ENCODE measurements at places on chromosomes 16 and 17.

GRCh38 chr17:78001182-78001581 lies 42.7 kb downstream of the TNRC6C start:
- DNase-seq = no peak

GRCh38 chr17:74750327-74751069 lies 2.1 kb downstream of the NHERF1 start:
- no peak for DNase-seq

- no peak for DNase-seq
Measured at GRCh38 chr17:42142371-42142896, 12.4 kb downstream of the RAB5C start.

GRCh38 chr17:20089756-20090547 lies 80.8 kb downstream of the SPECC1 start:
- no peak for DNase-seq

GRCh38 chr16:6206080-6206479 lies 1108.5 kb upstream of the EEF2KMT start:
- DNase-seq = no peak

GRCh38 chr16:25108054-25108453 lies 3.5 kb upstream of the LCMT1 start:
- DNase-seq = peak; percentile 17

Measured in stimulated activated CD4-positive, alpha-beta T cell treated with anti-CD3 and anti-CD28 coated beads, Interleukin-12 subunit alpha, Interleukin-12 subunit beta, amount 100 ng/mL, for 4 hours (primary cell).